ENCODE measurements at places on chromosomes 11 and 22. TPM values are rescaled to one million over a fixed set of nuclear protein-coding genes. Genes with fewer than 3 reads are reported as not detected.

- no peak for DNase-seq
- no peak overlapping the region for H3K4me3 ChIP-seq
- H3K4me1 ChIP-seq: peaks cover 22% of the 10 kb centered on the region
Measured at GRCh38 chr11:117612177-117612576, 184.8 kb downstream of the DSCAML1 start.

DNA sequence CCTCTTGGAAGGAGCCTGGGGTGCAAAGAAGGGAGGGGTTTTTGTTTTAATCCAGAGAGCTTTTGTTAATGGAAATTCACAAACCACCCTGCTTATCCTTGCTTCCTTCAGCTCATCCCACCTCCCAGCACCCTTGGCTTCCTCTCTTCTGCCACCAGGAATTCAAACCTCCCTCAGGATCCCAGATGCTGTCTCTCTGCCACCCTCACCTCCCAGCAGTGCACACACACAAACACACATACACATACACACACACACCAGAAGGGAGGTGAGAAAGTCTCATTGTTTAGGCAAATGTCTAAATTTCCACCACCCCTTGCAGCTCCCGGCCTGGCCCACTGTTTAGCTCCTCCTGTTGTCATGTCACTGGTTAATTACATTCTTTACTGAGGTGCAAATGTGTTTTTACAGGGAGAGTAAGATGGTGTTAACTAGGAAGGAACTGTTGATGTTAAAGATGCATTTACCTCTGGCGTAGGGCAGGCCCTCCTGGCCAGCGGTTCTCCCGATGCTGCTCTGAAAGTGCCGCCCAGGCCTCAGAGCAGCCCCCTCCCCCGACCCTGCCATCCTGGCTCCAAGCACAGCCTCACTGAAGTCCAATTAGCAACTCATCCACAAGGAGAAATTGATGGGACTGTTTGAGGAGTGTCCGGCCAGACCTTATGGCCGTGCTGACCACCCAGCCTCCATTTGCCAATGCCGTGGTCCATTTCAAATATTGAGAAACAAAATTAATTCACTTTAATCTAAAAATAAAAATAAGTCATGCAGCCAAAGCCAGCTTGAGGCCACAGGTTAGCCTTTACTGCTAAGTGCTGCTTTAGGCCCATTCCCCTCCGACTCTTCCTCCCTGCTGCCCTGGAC, 165.4 kb downstream of the FEZ1 start:
- no peaks in the 10 kb centered on the region for H3K36me3 ChIP-seq
- H3K27ac ChIP-seq: no peak overlapping the region
- peaks cover 30% of the 10 kb centered on the region for H3K27me3 ChIP-seq
- H3K4me3 ChIP-seq: no peak overlapping the region

DNA sequence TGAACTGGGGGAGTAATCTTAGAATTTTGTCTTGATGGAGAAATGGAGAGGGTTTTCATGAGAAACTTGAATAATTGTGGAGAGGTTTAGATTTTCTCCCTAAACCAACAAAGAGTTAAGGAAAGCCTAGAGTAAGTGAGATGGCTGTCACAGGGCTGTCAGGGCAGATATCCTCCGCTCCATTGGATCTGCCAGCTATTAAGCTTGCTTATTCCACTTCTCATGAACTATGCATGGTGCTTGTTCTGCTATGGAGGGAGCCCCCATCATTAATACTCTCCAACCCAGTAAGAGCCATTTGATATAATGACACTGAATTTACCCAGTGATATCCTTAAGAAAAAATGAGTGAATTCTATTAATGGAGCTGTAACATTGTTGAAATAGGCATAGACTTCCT, 342.8 kb upstream of the MTNR1B start:
- no peaks in the 10 kb centered on the region for H3K4me1 ChIP-seq
- H3K27me3 ChIP-seq: no peaks in the 10 kb centered on the region
- H3K27ac ChIP-seq: no peak overlapping the region
- H3K4me3 ChIP-seq: no peak overlapping the region
- H3K36me3 ChIP-seq: no peaks in the 10 kb centered on the region
- no peak for DNase-seq

- peak overlapping the region; percentile 19 for H3K4me3 ChIP-seq
- H3K27me3 ChIP-seq: no peaks in the 10 kb centered on the region
- peaks cover 24% of the 10 kb centered on the region for H3K36me3 ChIP-seq
Measured at GRCh38 chr22:46803031-46803880, 40.8 kb downstream of the TBC1D22A start.

GRCh38 chr11:120235024-120235628, 4.8 kb upstream of the POU2F3 start:
- H3K36me3 ChIP-seq: no peaks in the 10 kb centered on the region
- no peak overlapping the region for H3K4me3 ChIP-seq
- H3K27ac ChIP-seq: no peak overlapping the region

NLRP14 gene
- not detected for total RNA-seq

GRCh38 chr22:31099841-31100761, 7.3 kb downstream of the SELENOM start:
- no peaks in the 10 kb centered on the region for H3K4me1 ChIP-seq
- H3K4me3 ChIP-seq: no peak overlapping the region
- H3K27me3 ChIP-seq: no peaks in the 10 kb centered on the region
- no peak overlapping the region for H3K27ac ChIP-seq

GRCh38 chr11:15336021-15336420, 221.3 kb downstream of the INSC start:
- peaks cover 4% of the 10 kb centered on the region for H3K36me3 ChIP-seq
- no peak overlapping the region for H3K27ac ChIP-seq
- H3K4me3 ChIP-seq: no peak overlapping the region
- H3K4me1 ChIP-seq: no peaks in the 10 kb centered on the region
- DNase-seq: no peak

DNA sequence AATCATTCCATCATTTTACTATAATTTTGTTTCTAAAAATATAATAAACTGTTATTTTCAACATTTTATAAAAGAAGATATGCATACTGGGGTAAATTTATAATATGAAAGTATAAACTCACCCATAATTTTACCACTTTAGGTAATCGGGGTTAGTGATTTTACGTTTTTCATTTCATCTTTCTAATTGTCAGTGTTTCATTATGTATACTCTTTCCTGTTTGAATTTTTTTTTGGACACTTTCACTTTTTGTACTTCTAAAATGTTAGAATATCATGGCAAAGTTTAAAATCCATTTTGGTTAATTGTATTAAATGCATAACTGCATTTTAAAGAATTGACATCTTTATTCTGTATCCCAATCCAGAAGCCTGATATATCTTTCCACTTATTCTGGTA, 115.8 kb downstream of the METTL15 start:
- peaks cover 12% of the 10 kb centered on the region for H3K4me1 ChIP-seq
- H3K4me3 ChIP-seq: no peak overlapping the region
- peaks cover 14% of the 10 kb centered on the region for H3K36me3 ChIP-seq

KCNK4 gene
- total RNA-seq: not detected

Measured in activated T-cell treated with anti-CD3 and anti-CD28 coated beads, Interleukin-2, amount 50 U/mL, for 72 hours (primary cell).